ENCODE measurements at places on chromosomes 5 and 9.

DNA sequence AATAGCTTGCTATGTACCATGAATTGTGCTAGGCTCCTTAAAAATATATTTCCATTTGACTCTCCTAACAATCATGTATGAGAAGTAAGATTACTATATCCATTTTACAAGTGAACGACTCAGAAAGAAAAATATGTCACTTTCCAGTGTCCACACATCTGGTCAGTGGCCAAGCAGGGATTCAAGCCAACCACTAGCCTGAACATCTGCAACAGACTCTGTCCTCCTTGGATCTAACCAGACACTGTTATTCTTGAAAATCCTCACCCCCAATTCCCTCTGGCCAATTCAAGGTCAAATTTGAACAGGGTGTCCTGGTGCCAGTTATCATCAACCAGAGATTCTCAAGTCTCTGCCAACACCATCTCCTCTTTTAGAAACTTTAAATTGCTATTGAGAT, 344.1 kb upstream of the WWC1 start:
- DNase-seq, result no peak

GRCh38 chr5:97049175-97049574, 93.2 kb downstream of the LIX1 start:
- no peak for DNase-seq

DNA sequence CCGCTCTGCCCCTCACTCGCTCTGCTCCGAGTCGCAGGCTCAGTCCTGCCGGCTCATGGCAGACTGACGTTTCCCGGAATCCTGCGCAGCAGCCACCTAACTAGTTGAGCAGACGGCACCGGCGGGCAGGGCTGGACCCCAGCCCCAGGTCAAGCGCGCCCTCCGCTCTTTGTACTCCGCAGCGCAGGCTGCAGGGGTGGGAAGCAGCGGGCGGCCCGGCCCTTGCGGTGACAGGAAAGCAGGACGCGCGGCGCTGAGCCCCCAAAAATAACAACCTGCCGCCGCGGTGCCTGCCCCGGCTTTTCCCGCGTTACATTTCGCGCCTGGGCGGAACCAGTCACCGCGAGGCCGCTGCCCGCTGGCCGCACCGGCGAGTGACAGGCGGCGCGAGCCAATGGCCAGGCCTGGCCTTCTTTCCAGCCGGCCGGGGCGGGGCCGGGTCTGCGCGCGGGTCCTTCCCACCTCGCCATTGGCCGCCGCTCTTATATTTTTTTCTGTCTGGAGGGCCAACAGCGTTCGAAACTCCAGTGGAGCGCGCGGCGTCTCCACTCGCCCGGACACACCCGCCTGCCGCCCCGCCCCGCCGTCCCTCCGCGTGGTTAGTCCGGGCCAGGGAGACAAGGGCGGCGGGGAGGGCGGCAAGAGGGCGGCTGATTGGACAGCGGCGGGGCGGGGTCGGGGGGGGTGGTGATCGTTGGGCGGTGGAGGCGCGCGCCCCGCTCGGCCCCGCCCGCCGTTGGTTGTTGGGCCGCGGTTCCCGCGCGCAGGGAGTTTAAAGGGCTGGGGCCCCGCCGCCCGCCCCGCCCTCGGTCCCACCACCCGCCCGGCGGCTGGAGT, at the start of gene ZNF367:
Gene ZNF367, minus strand, starts transcription at position 288 of the 837 bp plus-strand sequence. CDS start 338 bp downstream, outside the sequence.
- peak; percentile 99 for DNase-seq

- DNase-seq, result no peak
These were observed 87.2 kb downstream of the PGM5 start for GRCh38 chr9:68443624-68444023.

Measured in ELF-1 (cell line).